ENCODE measurements at places on chromosomes 11 and 22.

- no peak for DNase-seq
These were observed 24.2 kb upstream of the OR6X1 start for GRCh38 chr11:123778511-123778910.

DNA sequence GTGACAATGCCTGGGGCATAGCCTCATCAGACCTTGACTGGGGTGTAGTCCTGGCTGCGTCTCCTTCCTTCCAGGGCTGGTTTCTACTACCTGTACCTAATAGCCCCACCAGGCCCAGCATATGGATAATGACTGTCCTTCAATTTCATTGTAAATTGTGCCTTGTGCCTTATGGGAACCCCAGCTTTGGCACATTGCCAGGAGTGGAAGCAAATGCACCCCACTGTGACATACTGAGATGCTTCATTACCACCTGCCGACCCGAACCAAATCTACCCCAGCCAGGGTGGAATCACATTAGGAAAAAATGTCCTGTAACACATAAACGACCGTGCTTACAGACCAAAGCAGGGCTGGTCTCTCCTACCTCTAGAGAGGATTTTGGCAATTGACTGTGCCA, 7.3 kb downstream of the TOP3B start:
- DNase-seq, result no peak

GRCh38 chr11:693887-694562, 997 bp downstream of the DEAF1 start:
- DNase-seq, result no peak

DNA sequence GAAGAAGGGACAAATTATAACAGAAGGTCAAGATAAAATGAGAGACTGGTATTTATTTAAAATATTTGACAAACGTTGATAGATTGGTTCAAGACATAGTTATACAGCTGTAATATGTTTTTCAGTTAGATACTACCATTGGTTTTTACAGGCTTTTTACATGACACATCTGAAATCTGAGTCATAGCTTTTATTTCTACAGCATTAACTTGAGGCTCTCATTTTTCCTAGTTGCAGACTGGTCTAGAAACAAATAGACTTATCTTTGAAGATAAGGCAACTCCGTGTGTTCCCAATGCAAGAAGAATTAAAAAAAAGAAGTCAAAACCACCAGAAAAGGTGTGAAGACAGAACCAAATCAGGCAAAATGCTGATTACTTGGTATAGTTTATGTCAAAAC, 31.3 kb downstream of the CEP57 start:
- peak; percentile 42 for DNase-seq

All from renal cortical epithelial cell (primary cell).